ENCODE measurements at places on chromosomes 7 and 10.
A peak's percentile ranks its signal among the peaks of the same experiment; 100 is the strongest.

GRCh38 chr7:41679566-41679965 lies 23.3 kb downstream of the INHBA start:
- DNase-seq, result no peak

- no peak for DNase-seq
Observed at GRCh38 chr10:66832781-66833422, 92.9 kb upstream of the LRRTM3 start.

DNA sequence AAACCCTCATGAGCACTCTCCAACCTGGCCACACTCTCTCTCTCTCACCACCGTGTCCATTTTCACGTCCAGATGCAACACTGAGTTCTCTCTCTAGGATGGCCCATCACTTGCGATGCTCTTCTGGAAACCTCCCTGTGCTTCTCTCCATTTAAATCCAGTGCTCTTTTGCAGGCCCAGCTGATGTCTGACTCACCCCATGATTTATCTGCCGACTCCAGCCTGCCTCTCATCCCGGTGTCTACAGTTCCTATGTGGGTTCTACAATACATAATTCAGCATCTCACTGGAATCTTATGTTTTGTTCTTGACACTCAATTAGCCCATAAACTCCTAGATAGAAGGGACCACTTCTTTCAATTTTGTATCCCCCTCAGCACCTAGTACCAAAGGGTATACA lies 5.0 kb downstream of the TPK1 start:
- no peak for DNase-seq

DNA sequence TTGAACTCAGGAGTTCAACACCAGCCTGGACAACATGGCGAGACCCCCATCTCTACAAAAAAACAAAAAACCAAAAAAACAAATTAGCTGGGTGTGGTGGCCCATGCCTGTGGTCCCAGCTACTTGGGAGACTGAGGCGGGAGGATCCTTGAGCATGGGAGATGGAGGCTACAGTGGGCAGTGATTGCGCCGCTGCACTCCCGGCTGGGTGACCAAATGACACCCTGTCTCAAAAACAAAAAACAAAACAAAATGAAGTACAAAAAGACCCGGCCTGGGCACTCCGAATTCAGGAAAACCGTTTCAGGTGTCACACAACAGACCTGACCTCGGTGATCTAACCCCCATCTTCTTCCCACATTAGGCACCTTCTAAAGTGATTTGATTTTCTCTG lies 65.5 kb downstream of the INSIG1 start:
- no peak for DNase-seq

DNA sequence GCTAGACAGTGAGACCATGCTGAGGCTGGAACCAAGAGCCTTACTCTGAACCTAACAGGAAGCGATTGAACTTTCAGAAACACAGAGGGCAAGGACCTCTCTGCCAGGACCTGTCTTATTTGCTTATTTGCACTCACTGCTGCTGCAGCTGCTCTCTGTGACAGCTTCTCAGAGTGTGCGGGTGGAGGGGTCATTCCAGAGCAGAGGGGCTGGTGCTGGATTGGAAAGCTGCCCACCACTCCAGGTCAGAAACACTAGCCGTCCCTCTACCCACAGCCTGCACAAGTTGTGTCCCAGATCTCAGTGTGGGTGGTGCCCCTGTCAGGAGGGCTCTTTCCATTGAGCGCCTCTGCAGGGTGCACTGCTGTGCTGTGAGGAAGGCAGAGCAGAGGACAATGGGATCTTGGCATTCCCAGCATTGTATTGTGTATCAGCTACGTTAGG lies 126.2 kb downstream of the CCNY start:
- DNase-seq, result no peak

GRCh38 chr10:35435824-35436223 lies 99.5 kb downstream of the CCNY start:
- no peak for DNase-seq

GRCh38 chr7:108598153-108598552 lies 28.5 kb downstream of the DNAJB9 start:
- DNase-seq, result peak; percentile 38

All from lung (tissue), 17 donors.